ENCODE measurements at places on chromosomes 3 and 15.

DNA sequence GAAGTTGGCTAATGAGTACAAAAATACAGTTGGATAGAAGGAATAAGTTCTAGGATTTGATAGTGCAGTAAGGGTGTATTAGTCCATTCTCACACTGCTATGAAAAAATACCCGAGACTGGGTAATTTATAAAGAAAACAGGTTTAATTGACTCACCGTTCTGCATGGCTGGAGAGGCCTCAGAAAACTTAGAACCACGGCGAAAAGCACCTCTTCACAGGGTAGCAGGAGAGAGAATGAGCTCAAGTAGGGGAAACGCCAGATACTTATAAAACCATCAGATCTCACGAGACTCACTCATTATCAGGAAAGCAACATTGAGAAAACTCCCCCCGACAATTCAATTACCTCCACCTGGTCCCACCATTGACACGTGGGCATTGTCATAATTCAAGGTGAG lies 483.3 kb downstream of the TUSC7 start:
- no peak for DNase-seq

- no peak for DNase-seq
These were observed 72.5 kb downstream of the FOXP1 start for GRCh38 chr3:71511037-71511436.

- DNase-seq: peak; percentile 43
These were observed 42.9 kb upstream of the PLCL2 start for GRCh38 chr3:16841904-16842271.

DNA sequence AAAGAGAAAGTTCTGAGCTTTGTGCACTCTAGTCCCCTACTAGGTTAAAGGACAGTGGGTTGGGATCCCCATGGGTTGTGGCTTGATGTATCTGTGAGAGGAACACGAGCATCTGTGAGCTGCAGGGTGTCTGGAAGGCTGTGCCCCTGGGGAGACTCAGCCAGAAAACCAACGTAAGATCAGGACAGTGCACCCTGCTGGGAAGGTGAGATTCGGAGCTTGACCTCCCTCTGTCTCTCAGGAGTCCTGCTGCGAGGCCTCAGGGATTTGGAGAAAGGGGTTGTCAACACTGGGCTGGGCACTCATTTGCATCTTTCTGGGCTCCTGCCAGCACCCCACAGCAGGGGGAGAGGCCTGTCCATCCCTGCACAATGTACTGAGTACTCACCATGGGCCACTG lies 15.2 kb downstream of the ANKRD63 start:
- DNase-seq: no peak

GRCh38 chr15:23073890-23074646 lies 34.7 kb upstream of the TUBGCP5 start:
- no peak for DNase-seq

GRCh38 chr3:177056927-177057326 lies 140.4 kb downstream of the TBL1XR1 start:
- no peak for DNase-seq
